H1 (cell line): ENCODE measurements at places on chromosomes 6 and 20.

- no peak for DNase-seq
- H3K4me1 ChIP-seq: no peaks in the 10 kb centered on the region
- H3K36me3 ChIP-seq: no peaks in the 10 kb centered on the region
- no peak overlapping the region for H3K4me3 ChIP-seq
- no peak overlapping the region for H3K27ac ChIP-seq
- no peaks in the 10 kb centered on the region for H3K27me3 ChIP-seq
Observed at GRCh38 chr20:34829191-34829590, 3.7 kb upstream of the NCOA6 start.

DNA sequence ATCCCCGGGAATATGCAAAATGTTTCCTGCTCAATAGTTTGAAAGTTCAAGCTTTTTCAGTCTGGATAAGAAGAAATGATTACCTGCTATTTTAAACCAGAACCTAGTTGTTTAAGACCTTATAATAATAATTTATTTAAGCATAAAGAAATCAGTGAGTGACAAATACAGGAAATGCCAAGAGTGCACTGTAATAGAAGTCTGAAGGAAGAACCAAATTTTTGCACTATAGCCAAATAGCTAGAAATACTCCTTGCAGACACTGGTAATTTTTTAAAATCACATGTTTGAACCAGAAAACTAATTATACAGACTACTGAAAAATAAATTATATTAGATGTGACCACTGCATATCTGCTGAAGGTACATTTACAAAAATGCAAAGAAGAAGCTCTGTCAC, 93.2 kb downstream of the MMS22L start:
- H3K4me1 ChIP-seq: no peaks in the 10 kb centered on the region
- H3K4me3 ChIP-seq: no peak overlapping the region
- no peak for DNase-seq
- H3K27ac ChIP-seq: no peak overlapping the region
- no peaks in the 10 kb centered on the region for H3K36me3 ChIP-seq

- no peak overlapping the region for H3K4me3 ChIP-seq
- H3K27me3 ChIP-seq: no peaks in the 10 kb centered on the region
- no peak for DNase-seq
- peaks cover 29% of the 10 kb centered on the region for H3K4me1 ChIP-seq
- H3K36me3 ChIP-seq: no peaks in the 10 kb centered on the region
Observed at GRCh38 chr20:50195524-50196120, 5.0 kb downstream of the CEBPB start.

GRCh38 chr6:22807818-22808217, 238.5 kb downstream of the HDGFL1 start:
- peaks cover 4% of the 10 kb centered on the region; the same call in 1 of the 2 replicates for H3K4me1 ChIP-seq
- H3K27ac ChIP-seq: no peak overlapping the region
- H3K27me3 ChIP-seq: no peaks in the 10 kb centered on the region
- no peak for DNase-seq
- no peak overlapping the region for H3K4me3 ChIP-seq
- no peaks in the 10 kb centered on the region for H3K36me3 ChIP-seq

DNA sequence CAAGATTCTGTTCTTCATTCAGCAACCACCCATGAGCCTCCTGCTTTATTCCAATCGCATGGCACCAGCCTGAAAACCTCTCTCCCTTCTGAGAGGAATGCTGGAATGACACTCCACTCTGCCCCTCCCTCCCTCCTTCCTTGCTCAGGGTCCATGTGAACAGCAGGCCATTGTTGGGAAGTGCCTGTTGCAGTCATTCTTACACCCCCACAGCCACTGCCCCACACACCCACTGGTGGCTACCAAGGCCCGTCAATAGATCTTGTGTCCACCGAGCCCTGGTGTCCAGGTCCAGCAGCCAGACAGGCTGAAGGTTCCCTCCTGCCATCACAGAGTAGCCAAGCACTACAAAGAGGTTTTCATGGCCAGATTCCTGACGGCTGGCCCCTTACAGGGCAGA, 6.5 kb downstream of the PDRG1 start:
- no peaks in the 10 kb centered on the region for H3K27me3 ChIP-seq
- DNase-seq: no peak
- H3K27ac ChIP-seq: no peak overlapping the region
- no peaks in the 10 kb centered on the region for H3K4me1 ChIP-seq
- H3K36me3 ChIP-seq: peaks cover 47% of the 10 kb centered on the region

DNA sequence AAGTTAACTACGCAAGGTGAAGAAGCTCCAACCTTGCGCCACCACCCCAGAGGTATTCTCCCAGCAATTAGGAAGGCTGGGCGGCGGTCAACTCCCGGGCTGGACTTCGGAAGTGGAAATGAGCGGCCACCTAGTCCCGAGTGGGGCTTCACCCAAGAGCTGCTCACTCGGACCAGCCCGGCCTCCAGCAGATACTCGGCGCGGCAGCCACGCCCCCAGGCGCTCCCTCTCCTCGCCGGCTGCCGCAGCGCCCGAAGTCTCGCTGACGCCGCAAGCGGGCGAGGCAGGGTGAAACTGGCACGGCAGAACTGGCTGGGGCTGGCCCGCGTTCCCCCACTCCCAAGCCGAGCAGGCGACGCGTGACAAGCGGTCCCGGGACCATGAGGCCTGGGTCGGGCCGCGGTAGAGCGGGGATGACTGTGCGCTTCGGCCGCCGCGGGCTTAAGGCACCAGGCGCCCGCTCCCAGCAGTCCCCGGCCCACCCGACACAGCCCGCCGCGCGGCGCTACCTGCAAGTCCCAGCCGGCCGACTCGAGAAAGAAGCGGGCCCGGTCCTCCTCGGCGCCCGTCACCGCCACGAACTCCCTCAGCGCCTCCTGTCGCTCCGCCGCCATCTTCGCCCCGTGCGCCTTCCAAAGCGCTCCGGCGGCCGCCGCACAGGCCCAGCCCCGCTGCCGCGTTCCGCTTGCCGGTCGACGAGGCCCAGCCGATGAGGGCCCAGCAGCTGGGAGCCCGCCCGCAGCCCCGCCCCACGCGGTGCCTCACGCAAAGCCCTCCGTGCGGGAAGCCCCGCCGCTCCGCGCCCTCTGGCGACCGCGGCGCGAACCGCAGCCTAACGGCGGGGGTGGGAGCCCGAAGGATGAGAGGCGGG, at the start of gene NSFL1C:
Gene NSFL1C (minus strand): TSS at position 639 of the 871 bp plus-strand sequence. CDS start 25 bp downstream, at position 614.
- no peaks in the 10 kb centered on the region for H3K27me3 ChIP-seq
- H3K27ac ChIP-seq: peak within 1 kb of the TSS; percentile 77
- H3K4me3 ChIP-seq: peak within 1 kb of the TSS; percentile 96
- peaks cover 14% of the 10 kb centered on the region for H3K4me1 ChIP-seq

GRCh38 chr6:2937627-2938003, 33.8 kb downstream of the SERPINB6 start:
- peak; percentile 24 for DNase-seq
- no peaks in the 10 kb centered on the region for H3K4me1 ChIP-seq
- no peak overlapping the region for H3K4me3 ChIP-seq
- H3K36me3 ChIP-seq: no peaks in the 10 kb centered on the region
- H3K27ac ChIP-seq: no peak overlapping the region
- H3K27me3 ChIP-seq: no peaks in the 10 kb centered on the region
